ENCODE measurements at places on chromosomes 1 and 21.
A peak's percentile ranks its signal among the peaks of the same experiment; 100 is the strongest.

- no peak for DNase-seq
These were observed 93.8 kb downstream of the MTR start for GRCh38 chr1:236888903-236889302.

GRCh38 chr21:40018871-40019475, 151.7 kb downstream of the PCP4 start:
- no peak for DNase-seq

DNA sequence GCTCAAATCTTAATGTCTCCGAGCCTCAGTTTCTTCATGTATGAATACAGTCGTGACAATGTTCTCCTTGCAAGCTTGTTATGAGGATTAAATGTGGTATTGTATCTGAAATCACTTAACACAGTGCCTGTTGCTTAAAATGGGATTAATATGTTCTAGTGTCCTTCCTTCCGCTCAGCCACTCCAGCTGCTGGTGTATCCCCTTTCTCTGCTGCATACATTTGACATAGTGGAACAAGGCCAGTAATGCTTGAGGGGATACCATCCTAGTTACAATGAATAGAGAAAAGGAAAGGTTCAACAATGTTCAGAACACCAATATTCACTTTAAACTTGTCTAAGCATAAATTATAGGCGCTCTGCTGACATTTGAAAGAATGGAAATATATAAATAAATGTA, 64.0 kb downstream of the PROX1 start:
- DNase-seq = no peak

DNA sequence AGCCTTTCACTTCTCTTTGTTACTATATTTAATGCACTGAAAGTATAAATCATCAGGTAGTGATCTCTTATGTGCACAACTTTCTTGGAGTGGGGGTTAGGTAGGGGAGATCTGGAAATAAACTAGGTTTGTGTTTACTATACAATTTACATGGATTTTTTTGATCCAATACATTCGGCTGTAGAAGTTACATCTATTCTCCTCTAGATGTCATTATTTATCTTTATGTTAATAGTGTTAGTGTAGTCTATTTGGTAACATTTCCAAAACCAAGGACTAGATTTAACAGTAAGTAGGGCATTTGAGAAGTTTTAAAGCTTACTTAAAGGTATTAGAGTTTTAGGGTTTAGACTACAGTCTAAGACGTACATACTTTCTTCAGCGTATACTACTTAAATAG, 5.4 kb downstream of the VPS45 start:
- DNase-seq = no peak

DNA sequence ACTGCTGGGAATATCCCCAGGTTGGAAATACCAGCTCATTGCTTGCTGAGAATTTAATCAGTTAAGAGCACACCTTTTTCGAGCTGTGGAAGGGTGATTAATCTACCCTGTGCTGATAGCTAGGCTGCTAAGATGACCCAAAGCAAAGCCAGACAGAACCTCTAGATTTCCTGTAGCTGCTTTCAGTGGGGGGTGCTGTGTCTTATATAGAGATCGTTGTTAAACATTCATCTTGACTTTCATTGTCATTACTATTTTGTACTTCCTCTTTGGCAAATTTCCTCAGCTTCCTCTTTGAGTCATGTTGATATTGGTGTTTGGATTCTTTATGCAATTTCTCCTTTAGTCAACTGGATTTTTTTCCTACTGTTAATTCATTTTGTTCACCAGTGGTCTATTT, 155.3 kb downstream of the DISC1 start:
- DNase-seq = no peak

DNA sequence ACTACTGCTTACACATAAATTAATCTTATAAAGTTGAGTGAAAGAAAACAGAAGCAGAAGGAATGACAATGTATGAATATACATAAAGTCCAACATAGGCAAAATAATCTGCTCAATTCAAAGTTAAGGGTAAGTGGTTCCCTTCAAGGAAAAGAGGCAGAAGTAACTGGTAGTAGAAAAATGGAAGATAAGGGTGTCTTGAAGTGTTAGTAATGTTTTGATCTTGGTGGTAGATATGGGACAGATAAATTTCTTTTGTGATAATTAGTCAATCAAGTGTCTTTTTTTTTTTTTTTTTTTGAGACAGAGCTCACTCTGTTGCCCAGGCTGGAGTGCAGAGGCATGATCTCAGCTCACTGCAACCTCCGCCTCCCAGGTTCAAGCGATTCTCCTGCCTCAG, 12.7 kb downstream of the USP48 start:
- DNase-seq = no peak

- DNase-seq = no peak
These were observed 585.8 kb downstream of the ADGRL2 start for GRCh38 chr1:82386365-82387011.

- DNase-seq = no peak
These were observed 63.9 kb downstream of the WDR64 start for GRCh38 chr1:241715956-241716355.

GRCh38 chr1:117592155-117592554, 13.7 kb upstream of the TENT5C start:
- DNase-seq = no peak

DNA sequence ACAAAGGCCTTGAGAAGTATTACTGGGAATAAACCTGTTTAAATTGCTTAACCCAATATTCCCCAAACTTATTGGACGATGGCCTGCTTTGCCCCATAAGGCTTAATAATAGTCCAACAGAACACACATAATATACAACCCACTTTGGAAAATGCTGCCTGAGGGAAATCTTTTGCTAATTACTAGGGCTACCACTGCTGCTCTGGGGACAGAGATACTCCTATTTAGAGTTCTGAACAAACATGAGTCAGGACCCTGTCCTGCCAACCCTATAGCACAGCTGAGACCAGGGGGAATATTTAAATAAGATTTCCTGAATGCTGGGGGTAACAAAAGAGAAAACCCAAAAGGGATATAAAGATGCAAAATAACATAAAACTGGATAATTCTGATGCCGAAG, 139.1 kb downstream of the BRINP2 start:
- DNase-seq = no peak

GRCh38 chr21:34774750-34775149, 106.0 kb downstream of the CLIC6 start:
- DNase-seq = no peak

DNA sequence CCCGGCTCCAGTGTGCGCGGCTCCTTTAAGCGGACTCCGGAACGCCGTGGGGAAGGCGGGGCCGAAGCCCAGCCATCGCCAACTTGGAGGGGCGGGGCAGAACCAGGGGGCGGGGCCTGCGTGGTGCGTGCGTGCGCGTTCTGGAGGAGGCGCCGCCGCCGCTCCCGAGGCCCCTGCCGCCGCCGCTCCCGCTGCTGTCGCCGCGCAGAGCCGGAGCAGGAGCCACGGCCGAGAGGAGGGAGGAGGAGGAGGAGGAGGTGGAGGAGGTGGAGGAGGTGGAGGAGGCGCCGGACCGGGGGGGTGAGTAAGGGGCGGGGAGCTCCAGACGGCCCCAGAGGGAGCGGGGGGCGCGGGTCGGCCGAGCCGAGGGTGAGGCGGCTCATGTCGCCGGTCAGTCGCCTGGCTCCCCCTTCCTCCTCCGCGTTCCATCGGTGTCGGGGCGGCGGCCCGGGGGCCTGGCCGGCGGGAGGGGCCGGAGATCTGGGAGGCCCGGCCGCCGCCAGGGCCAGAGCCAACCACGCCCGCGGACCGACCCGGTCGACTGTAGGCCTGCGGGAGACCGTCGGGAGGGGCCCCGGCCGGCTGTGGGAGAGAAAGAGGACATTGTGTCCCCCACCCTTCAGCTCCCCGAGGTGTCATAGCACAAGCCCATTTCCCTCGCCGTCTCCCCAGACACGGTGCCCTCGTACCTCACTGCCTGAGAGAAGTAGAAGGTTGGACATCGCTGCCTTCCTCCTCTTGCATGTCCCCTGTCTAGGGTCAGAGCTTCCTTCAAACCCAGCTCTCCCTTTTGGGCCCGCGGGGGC, at the start of gene RAP1A:
TSS of gene RAP1A (plus strand) at position 155 of the 806 bp plus-strand sequence. CDS start 71,572 bp downstream, outside the sequence.
- DNase-seq = peak; percentile 94

DNA sequence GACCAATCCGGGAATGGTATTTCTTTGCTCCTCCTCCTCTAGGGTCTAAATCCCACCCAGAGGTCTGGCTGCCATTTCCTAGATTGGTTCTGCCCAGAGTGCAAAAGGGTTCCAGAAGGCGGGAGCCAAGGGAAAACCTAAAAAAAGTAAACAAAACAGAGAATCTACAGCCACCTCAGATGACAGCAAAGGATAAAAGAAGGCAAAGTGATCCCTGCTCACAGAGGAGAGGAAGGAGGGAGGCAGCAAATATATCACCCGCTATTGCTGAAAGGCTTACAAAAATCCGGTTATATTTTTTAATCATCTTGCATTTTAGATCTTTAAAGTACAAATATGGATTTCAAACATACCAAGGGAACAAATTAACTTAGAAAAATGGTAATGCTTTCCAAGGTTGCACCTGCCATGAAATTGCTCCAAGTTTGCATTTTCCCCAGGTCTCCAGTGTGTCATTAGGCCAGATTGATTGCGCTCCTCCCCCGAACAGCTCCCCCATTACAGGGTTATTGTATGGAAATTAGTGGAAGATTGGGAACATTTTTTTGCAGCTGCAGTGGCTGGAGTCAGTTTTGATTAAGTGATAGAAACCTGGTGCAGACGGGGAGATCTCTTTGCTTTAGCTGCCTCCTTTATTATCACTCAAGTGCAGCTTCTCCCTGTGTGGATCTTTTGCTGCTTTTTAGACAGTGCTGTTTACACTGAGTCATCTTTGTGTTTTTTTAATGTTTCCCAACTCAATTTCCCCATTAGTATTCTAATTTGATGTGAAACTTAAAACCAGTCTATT, 280.5 kb upstream of the CAMK1G start:
- no peak for DNase-seq

- DNase-seq = no peak
These were observed 25.5 kb upstream of the CCSAP start for GRCh38 chr1:229368347-229368746.

GRCh38 chr1:201551877-201552731, 13.2 kb downstream of the NAV1 start:
- DNase-seq = no peak

DNA sequence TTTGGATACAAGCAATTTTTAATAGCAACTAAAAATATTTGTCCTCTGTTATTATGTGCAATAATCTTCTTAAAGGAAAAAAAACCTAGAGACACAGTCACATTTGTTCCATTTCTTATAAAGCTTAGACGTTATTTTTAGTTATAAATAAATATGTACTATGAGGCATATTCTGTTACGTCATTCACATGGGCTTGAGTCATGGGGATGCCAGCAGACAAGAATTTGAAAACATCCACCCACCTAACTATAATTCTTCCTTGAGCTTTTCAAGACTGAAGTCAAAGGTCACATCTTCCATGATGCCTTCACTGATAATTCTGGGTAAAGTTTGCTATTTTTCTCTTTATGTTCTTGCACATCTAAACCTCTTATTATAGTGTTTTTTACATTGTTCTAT, 268.8 kb downstream of the KCTD3 start:
- no peak for DNase-seq

- DNase-seq = no peak
These were observed 455.8 kb upstream of the VAMP3 start for GRCh38 chr1:7315316-7315715.

- DNase-seq = no peak
These were observed 167.3 kb downstream of the PBX1 start for GRCh38 chr1:164726235-164726634.

- no peak for DNase-seq
These were observed 234.6 kb upstream of the JUN start for GRCh38 chr1:59018446-59018845.

DNA sequence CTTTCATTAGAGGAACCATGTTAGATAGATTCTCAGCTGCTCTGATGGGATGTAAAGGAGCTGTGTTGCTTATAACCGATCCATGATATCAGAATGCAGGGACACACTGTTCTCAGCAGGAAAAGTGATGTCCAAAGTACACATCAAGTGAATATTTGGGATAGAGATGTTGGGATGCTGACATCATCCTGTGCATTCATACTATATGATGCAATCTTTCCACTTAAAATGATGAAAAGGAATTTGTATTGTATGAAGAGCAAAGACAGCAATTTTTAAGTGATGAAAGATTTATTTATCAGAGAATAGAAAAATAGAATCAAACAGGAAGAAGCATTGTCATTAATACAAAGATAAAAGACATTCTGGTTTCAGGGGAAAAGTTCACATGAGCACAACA, 110.1 kb downstream of the ERG start:
- no peak for DNase-seq

DNA sequence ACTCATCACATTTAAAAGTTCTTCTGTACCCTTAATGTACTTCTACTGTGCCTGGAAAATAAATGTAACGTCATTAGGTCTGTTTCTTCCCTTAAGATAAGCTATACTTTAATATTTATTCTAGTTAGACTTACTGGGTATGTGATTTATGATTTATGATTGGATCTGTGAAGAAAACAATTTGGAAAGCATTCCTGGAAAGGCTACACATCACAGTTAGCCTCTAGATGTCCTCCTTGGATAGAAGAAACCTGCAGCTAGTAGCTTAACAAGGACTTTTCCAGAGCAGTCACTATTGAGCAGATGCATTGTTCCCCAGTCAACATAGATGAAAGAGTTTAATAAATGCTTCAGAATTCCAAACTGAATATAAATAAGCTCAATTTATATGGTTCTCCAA, 22.2 kb upstream of the ABL2 start:
- no peak for DNase-seq

- no peak for DNase-seq
These were observed 83.3 kb upstream of the PGBD5 start for GRCh38 chr1:230509281-230509977.

- no peak for DNase-seq
These were observed 118.4 kb downstream of the PIGK start for GRCh38 chr1:77100875-77101274.

GRCh38 chr1:157363660-157364140, 188.6 kb downstream of the FCRL5 start:
- no peak for DNase-seq

DNA sequence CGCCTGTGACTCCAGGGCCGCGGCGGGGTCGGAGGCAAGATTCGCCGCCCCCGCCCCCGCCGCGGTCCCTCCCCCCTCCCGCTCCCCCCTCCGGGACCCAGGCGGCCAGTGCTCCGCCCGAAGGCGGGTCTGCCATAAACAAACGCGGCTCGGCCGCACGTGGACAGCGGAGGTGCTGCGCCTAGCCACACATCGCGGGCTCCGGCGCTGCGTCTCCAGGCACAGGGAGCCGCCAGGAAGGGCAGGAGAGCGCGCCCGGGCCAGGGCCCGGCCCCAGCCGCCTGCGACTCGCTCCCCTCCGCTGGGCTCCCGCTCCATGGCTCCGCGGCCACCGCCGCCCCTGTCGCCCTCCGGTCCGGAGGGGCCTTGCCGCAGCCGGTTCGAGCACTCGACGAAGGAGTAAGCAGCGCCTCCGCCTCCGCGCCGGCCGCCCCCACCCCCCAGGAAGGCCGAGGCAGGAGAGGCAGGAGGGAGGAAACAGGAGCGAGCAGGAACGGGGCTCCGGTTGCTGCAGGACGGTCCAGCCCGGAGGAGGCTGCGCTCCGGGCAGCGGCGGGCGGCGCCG, at the start of gene SIM2:
TSS of gene SIM2 (plus strand) at position 135 of the 565 bp plus-strand sequence. CDS start 632 bp downstream, outside the sequence.
- DNase-seq = no peak

DNA sequence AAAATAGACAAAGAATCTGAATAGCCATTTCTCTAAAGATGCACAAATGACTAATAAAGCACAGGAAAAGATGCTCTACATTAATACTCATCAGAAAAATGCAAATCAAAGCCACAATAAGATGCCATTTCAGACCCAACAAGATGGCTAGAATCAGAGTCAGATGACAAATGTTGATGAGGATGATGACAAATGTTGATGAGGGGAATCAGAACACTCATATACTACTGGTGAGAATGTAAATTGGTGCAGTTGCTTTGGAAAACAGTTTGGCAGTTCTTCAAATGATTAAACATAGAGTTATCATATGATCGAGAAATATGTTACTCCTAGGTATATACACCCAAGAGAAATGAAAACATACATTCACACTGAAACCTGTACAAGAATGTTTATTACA, 33.9 kb downstream of the LRRC40 start:
- no peak for DNase-seq
